ENCODE measurements at places on chromosomes 1 and 21.

GRCh38 chr1:200834383-200834782 is 38.4 kb upstream of the GPR25 start:
- DNase-seq = no peak

GRCh38 chr1:31828926-31829690 is 13.3 kb upstream of the SPOCD1 start:
- DNase-seq = no peak

DNA sequence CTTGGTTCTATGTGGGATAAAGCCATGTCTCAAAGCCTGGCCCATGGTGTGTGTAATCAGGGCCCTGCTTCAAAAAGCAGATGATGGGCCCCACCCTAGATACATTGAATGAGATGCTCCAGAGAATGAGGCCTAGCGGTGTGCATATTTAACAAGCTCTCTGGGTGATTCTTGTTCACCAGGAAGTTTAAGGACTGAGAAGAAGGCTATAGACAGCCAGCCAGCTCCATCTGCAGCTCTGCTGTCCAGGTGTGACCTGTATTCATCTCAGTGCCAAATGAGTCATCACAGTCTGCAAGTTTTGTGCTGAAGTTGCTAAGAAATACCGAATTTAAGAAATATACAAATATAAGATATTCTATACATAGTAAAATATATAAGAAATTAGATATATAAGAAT is 182.0 kb upstream of the RUNX1 start:
- DNase-seq = no peak

- no peak for DNase-seq
These were observed 624.8 kb upstream of the PTBP2 start for GRCh38 chr1:96096613-96097321.

Data from NCI-H1092 (cell line).